ENCODE measurements at places on chromosomes 4 and X.

GRCh38 chr4:26493461-26493860, 3.2 kb upstream of the CCKAR start:
- DNase-seq, result no peak

- DNase-seq, result no peak
Observed at GRCh38 chr4:184193556-184194525, 23.8 kb downstream of the ENPP6 start.

GRCh38 chrX:152926279-152926678, 28.4 kb downstream of the ZNF185 start:
- peak; percentile 22 for DNase-seq

DNA sequence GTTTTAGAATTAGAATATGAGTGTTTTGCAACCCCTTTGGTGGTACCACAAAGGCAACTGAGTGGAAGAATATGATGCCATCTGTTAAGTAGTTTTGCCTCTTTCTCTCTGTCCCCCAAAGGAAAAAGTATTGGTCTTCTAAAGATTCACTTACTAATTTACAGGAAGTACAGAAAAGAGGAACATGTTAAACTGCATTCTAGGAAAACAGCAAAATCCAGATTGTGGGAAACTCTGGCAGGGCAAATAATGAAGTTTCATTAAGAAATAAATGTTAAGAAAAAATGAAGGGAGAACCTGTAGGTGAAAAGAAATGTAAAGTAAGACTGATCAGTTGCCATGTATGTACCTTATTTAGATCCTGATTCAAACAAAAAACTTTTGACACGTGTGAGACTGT, 39.3 kb downstream of the NSUN7 start:
- no peak for DNase-seq

DNA sequence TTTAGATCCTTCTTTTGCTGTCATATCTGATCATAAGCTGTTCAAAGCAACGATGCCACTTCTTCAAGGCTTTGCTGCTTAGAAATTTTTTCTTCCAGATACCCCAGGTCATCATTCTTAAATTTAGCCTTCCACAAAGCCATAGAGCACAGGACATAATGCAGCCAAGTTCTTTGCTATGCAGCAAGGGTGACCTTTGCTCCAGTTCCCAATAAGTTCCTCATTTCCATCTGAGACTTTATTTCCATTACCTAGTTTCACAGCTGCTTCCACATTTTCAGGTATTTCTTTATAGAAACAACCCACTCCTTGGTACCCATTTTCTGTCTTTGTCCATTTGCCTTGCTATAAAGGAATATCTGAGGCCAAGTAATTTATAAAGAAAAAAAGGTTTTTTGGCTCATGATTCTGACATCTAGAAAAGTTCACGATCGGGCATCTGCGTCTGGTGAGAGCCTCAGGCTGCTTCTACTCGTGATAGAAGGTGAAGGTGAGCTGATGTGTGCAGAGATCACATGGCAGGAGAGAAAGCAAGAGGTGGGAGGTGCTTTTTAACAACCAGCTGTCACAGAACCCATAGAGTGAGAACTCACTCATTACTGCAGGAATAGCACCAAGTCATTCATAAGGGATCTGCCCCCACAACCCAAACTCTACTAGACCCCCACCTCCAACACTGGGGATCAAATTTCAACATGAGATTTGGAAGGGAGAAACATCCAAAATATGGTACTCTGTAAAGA, 11.8 kb upstream of the TASL start:
- DNase-seq, result no peak

DNA sequence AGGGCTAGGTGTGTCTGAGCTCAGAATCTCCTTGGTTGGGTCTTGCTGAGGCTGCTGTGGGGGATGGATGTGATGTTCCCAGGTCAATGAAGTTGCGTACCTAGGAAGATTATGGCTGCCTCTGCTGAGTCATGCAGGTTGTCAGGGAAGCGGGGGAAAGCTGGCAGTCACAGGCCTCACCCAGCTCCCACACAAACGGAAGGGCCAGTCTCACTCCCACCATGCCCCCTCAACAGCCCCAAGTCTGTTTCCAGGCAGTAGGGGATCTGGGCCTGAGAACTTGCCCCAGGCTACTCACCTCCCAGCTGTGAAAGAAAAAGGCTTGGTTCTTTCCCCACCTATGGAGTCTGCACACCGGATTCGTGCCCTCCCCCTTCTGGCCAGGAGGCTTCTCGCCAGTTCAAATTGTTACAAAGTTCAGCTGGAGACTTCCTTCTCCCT, 72.9 kb downstream of the WDR44 start:
- no peak for DNase-seq

GRCh38 chr4:179626687-179627086, 2184.4 kb upstream of the AGA start:
- no peak for DNase-seq

DNA sequence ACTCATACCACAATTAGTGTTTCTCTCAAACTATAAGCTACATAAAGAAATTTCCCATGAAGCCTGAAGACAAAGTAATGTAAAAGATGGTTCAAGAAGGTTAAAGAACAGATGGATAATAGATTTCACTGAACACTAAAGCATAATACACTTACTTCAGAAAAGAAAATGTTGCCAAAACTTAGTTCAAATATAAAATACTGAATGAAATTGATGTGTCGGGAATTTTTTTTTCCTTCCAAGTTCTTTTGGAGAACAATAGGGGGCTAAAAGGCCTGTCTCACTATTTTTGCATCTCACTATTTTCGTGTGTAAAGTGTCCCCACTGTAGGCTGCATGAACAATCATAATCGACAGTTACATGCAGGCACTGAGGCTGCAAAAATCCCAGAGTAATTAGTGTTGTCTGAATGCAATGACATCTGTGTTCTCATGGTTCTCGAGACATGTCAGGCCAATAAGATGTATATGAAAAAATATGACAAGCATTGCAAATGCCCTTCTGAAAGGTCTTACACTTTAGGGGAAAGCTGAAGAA, 11.9 kb upstream of the MAB21L2 start:
- DNase-seq, result no peak

- DNase-seq, result no peak
Observed at GRCh38 chr4:89071311-89071710, 14.3 kb upstream of the FAM13A start.

DNA sequence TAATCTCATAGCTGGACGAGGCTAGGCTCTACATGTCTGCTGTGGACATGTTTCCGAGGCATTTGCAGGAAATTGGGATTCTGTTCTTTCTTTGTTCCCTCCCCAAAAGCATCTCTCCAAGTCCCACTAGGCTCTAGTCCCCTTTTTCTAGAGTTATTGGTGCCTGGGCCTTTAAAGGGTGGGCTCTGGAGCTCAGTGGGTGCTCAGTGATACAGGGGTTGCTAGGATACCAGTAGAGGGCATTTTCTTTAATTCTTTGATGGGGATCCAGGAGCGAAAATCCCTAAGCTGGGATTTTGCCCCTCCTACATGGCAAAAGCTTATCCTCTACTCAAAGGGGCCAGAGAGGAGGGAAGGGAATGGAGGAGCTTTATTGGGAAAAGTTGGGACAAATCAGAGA, 34.2 kb downstream of the ARHGEF9 start:
- DNase-seq, result no peak

GRCh38 chr4:168695288-168695687, 198.4 kb downstream of the PALLD start:
- no peak for DNase-seq

DNA sequence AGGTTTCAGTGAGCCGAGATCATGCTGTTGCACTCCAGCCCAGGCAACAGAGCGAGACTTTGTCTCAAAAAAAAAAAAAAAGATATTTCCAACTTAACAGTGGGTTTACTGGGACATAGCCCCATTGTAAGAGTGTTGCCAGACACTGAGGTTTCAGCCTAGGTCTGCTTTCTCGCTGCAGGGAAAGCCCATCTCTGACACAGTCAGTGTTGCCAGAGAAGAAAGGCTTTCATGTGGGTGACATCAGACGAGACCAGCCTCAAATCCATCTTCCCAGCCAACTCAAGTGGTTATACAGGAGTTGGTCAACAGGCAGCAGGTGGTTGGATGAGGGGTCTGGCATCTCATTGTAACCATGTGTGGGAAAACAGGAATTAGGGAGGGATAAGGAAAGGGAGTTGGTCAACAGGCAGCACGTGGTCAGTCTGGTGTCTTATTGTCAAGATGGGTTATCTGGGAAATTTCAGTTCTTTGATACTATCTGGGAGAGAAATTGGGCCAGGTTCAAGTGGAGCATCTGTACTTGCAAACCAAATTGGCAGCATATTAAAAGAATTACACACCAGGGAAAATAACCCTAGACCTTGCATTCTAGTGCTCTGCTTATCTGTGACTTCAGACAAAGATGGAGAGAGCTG, 41.1 kb downstream of the NELFA start:
- DNase-seq, result no peak

DNA sequence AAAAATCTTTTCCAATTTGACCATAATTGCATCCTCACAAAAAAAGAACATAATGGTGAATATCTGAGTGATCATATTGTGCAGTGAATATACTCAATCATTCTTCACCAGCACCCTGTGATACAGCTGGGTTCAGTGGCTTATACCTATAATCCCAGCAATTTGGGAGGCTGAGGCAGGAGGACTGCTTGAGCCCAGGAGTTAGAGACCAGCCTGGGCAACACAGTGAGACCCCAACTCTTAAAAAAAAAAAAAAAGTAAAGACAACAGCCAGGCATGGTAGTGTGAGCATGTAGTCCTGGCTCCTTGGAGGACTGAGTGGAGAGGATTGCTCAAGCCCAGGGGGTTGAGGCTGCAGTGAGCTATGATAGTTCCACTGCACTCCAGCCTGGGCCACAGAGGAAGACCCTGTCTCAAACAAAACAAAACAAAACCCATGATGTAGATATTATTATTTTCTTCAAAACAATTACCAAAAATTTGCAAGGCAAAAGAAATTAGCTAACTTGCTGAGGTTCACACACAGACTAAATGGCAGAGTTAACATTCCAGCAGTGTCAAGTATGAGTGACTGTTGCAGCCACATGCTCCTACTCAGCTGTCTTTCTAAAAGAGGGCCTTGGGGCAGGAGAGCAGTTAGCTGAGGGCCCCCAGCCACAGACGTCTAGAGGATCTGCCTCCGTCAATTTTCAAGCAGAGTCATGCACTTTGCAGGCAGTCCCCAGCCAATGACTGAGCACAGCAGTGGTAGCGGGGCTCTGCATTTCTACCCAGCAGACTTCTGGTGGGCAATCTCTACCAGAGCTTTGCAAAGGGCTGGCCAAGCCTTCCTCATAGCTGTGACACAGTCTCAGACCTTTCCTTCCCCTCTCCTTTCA, 33.4 kb downstream of the ADGRA3 start:
- DNase-seq, result no peak

Data from activated CD4-positive, alpha-beta T cell treated with anti-CD3 and anti-CD28 coated beads for 24 hours (primary cell).